NCI-H748 treated with DMSO at 0.1 percent for 48 hours (cell line): ENCODE measurements at places on chromosomes 12 and 14.
A peak's percentile ranks its signal among the peaks of the same experiment; 100 is the strongest.

GRCh38 chr12:122975790-122976647, 975 bp downstream of the OGFOD2 start:
- no peak for DNase-seq

- DNase-seq = no peak
Measured at GRCh38 chr12:20421421-20421820, 53.1 kb downstream of the PDE3A start.

DNA sequence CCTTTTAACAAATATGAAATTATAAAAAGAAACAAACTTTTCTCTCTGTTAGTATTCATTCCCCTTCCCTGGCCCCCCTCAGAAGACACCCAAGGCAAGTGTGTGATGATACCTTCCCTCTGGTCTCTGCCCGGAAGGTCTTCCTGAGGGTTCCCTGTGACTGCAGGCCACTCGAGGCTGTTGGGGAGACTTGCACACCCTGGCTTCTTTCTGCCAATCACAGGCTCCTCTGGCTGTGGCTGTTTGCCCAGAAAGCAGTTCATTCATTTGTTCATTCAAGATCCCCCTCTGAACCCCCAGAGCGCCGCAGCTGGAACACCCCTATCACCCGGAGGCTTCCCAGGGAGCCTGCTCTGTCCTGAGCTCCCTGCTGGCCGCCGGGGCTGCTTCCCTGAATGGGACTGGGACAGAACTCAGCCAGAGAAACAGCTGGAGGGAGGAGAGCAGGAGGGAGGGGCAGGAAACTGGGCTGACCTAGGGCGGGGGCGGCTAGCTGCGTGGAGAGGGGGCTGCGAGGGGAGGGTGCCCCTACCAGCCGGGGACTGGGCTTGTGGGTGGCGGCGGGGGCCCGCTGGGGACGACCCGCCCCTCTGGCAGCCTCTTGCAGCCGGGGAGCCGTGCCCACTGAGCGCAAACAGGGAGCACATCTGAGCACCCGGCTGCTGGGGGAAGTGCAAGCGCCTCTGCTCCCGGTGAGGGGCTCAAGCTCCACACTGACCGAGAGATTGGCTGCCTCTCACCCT, at the start of gene CMKLR1:
Gene CMKLR1, minus strand, starts transcription at position 397 of the 743 bp plus-strand sequence. CDS start 45,720 bp downstream, outside the sequence.
- DNase-seq = no peak

GRCh38 chr12:28413460-28414109, 223.3 kb downstream of the CCDC91 start:
- DNase-seq = no peak

DNA sequence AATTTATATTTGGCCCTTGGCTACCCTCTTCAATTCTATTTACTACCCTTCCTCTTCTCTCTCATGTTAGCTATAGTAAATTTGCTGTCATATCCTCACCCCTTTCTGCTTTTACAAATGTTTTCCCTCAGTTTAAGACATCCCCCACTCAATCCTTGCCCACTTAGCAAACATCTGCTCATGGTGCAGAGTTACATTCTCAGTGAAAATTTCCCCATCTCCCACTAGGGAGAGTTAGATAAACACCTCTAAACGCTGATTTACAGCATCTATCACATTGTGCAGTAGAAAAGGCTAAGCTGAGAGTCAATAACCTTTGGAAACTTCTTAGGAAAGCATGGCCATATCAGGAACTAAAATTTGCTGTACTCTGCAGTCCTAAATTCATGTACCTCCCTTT, 69.0 kb downstream of the DENND5B start:
- no peak for DNase-seq

DNA sequence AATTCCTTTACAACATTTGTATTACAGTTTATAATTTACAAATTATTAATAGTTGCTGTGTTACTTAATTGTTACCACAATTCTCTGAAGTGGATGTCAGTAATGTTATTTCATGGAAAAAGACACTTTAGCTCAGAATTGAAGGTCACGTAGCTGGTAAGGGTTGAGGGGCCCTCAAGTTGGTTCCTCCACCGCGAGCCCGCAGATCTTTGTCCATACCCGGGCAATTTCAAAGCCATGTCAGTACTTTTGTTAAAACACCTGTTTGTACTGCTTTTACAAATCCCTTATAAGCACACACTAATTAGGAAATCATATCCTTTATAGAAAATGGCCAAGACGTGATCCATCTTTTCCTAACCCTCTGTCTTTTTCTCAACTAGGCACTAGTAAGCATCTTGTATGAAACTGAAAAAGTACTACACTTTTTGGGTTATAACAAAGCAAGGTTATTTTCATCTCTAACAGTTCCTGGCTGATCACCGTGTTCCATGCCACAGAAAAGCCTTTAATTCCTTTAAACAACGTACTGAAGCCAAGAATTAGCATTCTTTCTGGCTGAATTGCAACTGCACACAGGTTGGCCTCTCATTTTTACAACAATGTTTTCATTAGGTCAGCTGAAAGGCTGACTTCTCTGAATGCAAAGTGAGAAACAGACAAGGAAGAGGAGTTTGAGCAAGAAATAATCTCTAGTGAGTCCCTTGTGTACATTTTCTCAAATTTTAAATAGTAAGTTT, 76.1 kb downstream of the CNTN1 start:
- no peak for DNase-seq

DNA sequence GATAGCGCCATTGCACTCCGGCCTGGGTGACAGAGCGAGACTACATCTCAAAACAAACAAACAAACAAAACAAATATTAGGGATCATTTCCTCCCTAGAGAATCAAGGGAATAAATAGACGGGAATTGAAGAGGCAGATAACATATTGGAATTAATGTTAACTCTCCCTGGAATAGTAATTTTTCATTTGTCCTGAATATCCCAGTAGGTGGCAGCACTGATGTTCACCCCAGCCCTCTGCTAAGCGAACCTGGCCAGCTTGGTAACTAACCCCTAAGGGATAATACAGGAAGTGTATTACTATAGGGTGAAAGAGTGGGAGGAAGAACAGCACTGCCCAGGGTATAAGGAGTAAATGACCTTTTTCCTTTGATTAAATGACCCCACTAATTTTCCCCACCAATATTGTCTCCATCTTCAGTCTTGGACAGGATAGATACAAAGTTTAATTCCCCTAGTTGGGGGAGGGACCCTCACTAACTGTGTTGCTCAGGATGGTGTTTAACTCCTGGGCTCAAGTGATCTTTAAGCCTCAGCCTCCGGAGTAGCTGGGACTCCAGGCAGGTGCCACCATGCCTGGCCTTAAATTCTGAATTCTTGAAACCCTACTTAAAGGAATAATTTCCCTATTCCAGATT, 40.5 kb downstream of the SLC2A14 start:
- DNase-seq = peak; percentile 2

DNA sequence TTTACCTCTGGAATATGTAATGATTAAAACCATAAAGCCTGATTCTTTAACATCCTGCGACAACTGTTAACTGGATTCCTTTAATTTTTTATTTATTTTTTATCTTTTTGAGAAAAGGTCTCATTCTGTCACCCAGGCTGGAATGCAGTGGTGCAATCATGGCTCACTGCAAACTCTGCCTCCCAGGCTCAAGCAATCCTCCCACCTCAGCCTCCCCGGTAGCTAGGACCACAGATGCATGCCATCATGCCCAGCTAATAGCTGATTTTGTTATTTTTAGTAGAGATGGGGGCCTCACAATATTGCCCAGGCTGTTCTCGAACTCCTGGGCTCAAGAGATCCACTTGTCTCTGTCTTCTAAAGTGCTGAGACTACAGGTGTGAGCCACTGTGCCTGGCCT, 3.7 kb downstream of the MYBPC1 start:
- DNase-seq = no peak

DNA sequence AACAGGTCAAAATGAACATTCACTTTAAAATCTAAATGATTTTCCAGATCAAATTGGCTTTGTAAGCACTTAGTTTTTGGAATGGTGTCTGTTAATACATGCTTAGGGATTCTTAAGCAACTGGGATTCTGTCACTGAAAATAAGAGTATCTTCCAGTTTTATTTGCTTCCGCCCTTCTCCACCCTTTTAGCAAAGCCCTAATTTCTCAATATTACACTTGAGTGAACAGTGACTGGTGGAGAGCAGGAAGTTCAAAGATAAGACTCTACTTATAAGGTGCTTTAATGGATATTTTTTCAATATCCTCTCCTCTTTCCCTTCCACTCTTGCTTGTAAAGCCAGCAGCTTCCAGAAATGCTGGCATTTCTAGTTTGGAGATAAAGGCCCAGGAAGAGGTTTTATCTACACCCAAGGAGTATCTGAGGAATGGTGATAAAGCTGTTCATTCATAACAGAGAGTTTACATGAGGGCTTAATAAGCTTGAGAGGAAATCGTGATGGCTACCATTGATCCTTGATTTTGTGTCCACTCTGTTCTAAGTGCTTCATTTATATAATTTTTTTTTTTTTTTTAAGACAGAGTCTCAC, 265.9 kb upstream of the PRICKLE1 start:
- DNase-seq = no peak

DNA sequence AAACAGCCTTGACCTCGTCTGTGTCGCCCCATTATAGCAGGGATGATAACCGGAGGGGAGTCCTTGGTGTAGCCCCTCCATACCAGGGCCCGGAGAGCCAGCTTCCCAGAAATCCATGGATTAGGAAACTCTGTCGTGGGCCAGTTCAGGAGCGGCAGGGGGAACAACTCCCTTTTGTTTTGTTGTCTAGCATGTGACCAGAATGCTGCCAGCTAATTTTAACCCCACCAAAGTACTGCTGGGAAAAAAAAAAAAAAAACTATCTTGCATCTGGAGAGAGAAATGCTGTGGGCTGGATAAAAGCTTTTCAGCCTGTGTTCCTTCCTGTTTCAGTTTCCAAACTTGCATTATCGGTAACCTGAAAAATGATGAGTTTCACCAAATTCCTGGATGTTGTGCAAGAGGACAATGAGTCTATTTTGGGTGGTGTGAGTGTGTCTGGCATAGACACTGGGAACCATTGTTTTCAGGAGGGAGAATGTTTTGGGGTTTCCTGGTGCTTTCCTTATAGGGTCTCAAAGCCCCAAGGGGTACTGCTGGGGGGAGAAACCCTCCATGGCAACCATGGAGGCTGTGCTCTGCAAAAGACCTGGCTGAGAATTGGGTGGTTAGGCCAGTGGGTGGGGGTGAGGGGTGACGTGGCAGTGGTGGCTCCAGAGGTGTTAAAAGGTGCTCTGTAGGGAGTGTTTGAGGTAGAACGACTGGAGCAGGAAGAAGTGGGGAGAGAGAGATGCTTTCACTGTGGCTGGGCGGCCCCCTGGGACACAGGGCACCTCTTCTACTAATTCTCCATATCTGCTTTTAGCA, 14.9 kb upstream of the IRF2BPL start:
- no peak for DNase-seq

DNA sequence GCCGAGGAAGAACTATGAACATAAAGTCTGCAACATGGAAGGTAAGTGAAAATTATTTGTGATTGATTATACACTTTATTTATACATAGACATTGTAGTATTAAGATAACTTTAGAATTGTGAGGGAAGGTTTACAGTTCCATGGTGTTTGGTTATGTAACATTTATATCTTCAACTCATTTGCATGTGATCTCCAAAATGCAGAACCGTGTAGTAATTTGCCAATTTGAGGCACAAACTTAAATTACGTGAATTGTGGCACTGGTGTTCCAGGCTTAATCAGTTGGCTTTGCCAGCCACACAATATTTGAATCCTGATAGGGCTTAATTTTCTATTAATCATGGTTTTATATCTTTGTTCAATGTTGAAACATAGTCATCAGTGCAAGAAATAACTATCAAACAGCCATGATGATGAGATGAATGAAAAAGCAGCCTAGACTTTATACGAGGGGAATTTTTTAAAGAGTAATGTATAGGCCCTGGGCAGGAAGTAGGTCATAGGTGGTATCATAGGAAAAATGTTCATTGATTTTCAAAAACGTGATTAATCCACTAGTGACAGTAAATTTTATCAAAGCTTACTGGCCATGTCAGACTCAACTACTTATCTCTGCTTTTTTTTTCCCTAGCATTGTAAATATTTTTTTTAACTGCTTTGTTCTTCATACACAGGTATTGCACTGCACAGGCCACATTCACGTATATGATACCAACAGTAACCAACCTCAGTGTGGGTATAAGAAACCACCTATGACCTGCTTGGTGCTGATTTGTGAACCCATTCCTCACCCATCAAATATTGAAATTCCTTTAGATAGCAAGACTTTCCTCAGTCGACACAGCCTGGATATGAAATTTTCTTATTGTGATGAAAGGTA, 31.7 kb downstream of the HIF1A start:
- DNase-seq = no peak

GRCh38 chr14:62847168-62847567, 198.1 kb downstream of the KCNH5 start:
- no peak for DNase-seq

GRCh38 chr12:48029491-48030172, 25.4 kb upstream of the COL2A1 start:
- no peak for DNase-seq

DNA sequence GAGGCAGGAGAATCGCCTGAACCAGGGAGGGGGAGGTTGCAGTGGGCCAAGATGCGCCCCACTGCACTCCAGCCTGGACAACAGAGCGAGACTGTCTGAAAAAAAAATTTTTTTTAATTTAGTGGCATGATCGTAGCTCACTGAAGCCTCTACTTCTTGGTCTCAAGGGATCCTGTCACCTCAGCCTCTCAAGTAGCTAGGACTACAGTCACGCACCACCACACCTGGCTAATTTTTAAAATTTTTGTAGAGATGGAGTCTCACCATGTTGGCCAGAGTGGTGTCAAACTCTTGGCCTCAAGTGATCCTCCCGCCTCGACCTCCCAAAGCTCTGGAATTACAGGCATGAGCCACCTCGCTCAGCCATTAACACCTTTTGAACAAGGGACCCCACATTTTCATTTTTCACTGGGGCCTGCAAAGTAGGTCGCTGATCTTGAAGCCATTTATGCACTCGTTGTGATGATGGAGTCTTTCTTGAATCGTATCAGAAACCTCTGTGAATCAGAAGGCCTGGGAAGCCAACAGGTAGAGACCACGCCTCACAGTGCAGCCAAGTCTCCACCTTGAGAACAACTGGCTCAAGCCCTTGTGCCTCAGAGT, 5.9 kb downstream of the HCAR1 start:
- DNase-seq = no peak

DNA sequence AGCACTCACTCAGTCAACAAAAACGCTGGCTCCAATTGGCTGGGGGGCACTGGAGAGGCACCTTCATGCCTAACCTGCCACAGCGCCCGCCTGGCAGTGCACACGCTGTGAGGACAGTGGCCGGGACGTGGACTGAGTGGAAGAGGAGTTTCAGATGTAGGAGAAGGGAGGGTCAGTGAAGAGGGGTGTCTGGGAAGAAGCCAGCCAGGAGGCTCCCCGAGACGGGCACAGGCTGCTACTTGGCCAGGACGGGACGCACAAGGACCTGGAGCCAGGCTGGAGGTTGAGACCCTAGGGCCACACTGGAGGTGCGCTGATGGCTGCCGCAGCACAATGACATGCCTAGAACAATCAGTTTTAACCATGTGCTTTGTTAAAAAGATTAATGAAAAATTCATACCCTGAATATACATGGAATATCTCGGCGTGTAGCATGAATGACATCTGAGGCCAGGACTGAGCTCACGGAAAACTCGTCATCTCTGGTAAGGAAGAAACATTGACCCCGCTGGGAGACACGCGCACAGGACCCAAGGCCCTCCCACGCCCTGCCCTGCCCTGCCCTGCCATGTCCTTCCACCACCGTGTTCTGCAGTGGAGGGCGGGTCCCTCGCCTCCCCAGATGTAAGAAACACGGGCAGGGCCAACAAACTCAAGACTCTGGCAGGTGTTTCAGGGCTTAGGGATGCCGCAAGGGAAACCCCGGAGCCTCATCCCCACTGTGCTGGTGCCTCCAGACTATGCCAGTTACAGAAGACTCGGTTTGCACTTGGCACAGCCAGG, 25.0 kb downstream of the AMN start:
- DNase-seq = no peak
